ENCODE measurements at places on chromosomes 12 and 14.

- no peak for DNase-seq
Observed at GRCh38 chr14:72766296-72766695, 127.6 kb downstream of the DPF3 start.

DNA sequence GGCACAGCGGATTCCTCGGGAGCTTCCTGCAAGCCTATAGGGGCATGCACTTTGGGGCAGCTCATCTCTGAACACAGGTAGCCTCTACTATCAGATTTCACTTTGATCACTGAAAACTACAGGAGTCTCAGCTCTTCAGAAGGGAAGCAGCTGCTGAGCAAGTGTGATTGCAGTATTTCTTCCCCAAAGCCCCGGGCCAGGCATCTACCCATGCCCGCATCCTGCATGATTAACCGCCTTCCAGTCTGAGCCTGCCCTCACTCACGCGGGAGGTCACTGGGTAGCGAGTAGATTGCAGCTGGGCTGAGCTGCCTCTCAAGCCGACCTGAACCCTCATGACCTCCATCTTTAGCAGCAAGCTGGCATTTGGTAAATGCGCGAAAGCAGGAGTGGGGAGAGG, 334.7 kb downstream of the DPF3 start:
- no peak for DNase-seq

- DNase-seq: no peak
Observed at GRCh38 chr12:67942724-67943123, 46.5 kb upstream of the IFNG-AS1 start.

DNA sequence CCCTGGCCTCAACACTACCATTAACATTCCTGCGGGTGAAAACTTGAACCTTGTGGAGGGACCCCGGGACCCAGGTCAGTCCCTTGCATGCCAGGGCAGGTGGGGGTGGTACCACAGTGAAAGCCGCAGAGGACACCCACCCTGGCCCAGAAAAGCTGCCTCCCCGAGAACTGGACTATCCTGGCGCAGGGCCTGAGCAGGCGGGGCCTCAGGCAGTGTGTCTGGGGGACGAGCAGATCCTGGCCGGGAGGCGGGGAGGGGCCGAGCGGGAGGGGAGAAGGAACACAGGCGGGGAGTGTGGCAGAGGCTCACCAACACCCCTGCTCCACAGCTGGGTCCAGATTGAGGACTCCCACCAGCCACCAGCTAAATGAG, 10.0 kb downstream of the AHNAK2 start:
- DNase-seq: peak; percentile 69

- DNase-seq: no peak
Observed at GRCh38 chr12:3091038-3091319, 13.8 kb downstream of the TSPAN9 start.

DNA sequence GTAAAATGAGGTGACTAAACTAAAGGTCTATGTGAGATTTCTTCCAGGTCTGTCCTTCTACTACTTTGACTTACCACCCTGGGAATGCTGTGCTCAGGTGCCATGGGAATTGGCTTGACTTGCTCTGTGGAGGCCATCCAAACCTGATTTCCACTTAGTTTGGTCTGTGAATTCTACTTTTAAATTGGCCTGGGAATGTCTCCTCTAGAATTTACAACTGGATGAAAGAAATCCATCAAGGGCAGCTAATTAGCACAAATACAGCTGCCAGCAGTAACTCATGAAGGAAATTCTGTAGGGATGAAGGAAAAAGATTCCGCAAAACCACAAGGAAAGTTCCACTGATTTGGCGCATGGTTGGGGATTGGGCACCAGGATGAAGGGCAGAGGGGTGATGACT, 31.7 kb upstream of the FRMD6 start:
- DNase-seq: no peak

GRCh38 chr12:22366181-22366580, 31.7 kb upstream of the ST8SIA1 start:
- DNase-seq: no peak

- DNase-seq: no peak
Observed at GRCh38 chr14:22657861-22658260, 13.7 kb upstream of the OR6J1 start.

GRCh38 chr14:64577211-64577610, 27.4 kb downstream of the PPP1R36 start:
- DNase-seq: no peak

DNA sequence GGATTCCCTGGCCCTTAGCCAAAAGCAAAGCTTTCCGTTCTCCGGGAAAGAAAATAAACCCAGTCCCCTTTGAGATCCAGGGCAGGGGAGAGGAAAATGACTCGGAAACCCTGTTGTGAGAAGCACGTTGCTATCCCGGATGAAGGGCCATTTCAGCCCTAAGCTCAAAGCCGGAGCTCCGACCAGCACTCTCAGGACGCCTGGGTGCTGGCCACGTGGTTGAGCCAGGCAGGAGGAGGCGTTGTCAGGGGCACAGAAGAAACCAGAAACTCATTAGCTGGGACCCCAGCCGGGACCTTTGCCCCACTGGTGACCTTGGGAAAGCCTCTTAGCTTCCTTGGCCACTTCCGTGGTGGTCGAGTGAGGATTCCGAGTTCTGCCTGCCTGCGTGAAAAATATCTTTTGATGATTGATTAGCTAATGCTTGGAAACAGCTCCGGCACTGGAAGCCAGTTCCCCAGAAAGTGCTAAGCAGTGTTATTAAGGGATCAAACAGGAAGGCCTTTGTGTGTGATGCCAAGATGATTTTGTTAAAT, 57.6 kb upstream of the FZD10 start:
- DNase-seq: peak; percentile 56

DNA sequence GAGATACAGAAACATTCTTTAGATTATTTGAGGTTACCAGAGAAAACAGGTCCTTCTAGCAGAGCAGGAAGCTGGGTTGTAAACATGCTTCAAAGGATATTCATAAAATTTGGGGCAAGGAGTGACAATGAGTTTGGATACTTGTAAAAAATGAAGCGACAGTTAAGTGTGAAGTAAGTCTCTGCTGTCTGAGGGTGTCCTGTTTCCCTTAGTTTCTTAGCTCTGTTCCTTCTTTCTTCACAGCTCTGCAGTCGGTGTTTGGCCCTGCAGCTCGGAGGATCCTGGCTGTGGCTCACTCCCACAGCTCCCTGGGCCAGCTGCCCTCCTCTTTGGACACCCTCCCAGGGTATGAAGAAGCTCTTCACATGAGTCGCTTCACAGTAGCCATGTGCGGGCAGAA, 10.8 kb downstream of the TMEM52B start:
- DNase-seq: no peak

GRCh38 chr14:82850576-82850975, 1316.9 kb upstream of the SEL1L start:
- no peak for DNase-seq

DNA sequence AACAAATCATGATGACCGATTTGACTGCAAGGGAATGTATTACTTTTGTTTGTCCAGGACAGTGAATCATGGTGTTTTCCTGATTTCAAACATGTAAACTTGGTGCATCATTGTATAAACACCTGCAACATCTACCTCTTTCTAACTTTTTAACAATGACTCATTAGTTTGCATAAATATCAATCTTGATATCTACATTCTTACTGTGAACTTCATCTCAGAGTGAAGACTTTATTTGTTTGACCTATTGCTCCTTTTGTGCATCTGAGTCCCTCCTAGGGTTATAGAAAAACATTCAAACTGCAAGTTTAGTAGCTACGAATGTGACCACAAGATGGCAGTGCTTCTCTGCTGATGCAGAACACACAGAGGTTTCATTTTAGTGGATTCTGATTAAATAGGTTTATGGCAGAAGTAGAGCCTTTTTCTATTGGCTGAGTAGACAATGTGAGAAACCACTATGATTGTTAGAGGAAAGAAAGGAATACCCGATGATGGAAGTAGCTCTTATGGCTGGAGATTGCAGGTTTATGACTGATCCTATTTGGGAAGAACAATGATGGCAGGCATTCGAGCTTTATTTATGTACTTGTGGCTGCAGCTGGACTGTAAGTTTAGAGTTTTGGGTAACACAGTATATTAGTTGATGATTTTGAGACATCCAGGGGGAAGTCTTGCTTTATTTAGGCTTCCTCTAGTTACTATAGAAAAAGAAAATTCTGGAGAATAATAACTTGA, 244.2 kb upstream of the OR4E1 start:
- no peak for DNase-seq

- peak; percentile 87 for DNase-seq
Observed at GRCh38 chr12:57766464-57767304, at the start of gene CYP27B1. Gene CYP27B1, minus strand, starts transcription at chr12:57767078. Its CDS starts 37 bp downstream, at chr12:57767041.

- DNase-seq: no peak
Observed at GRCh38 chr12:25276199-25276937, 25.6 kb upstream of the KRAS start.

DNA sequence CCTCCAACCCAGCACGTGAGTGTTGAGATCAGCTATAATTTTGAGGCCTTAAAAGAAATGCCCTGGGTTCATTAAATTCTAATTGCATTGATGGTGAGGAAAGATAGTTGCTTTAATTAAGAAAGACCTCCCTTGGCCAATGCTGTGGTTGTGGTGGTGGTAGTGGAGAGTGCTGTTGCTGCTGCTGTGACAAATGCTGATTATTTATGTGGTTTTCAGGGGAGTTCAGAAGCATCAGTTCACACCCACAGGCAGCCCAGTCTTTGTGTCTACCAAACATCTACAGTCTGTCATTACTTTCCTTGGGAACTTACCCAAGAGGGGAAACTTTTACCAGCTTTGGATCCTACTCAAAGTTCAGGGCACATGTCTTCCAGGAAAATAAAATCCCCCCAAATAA, 178.4 kb upstream of the PARP11 start:
- DNase-seq: no peak

GRCh38 chr14:97390096-97390724, 593.0 kb downstream of the VRK1 start:
- no peak for DNase-seq

DNA sequence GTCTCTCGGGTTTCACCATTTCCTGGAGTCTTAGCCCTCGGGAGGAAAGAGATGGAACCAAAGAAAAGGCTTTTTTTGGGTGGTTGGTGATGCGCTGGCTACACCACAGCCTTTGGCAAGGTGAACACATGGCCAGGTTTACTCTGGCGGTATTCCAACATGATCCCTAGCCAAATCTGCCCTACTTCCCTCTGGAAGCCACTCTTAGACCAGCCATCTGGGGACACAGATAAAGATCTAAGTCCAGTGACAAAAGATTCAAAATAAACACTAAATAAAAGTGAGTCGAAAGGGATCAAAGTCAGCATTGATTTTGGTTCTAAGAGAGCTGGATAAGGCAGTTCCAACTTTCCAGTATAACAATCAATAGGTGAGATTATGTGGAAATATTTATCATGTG, 694.5 kb downstream of the VRK1 start:
- DNase-seq: no peak

DNA sequence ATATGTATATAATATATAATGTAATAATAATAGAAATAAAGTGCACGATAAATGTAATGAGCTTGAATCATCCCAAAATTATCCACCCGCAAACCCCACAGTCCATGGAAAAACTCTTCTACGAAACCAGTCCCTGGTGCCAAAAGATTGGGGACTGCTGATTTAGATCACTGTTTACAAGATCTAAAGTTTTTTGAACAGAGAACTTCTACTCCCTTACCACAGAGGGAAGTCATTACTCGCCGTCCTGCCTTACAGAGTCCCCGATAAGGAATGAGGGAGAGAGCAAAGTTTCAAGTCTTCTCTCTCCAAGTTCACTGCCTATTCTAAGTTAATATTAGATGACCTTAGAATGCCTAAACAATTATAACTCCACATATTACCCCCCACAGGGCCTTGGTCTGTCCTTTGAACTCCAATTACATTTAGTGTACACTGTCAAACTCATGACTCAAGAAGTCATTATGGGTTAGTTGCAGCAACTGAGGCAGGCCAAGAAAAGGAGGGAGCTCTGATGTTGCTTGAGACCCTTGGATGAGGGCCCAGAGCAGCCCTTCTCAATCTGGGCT, 21.8 kb upstream of the DHRS4 start:
- DNase-seq: no peak

DNA sequence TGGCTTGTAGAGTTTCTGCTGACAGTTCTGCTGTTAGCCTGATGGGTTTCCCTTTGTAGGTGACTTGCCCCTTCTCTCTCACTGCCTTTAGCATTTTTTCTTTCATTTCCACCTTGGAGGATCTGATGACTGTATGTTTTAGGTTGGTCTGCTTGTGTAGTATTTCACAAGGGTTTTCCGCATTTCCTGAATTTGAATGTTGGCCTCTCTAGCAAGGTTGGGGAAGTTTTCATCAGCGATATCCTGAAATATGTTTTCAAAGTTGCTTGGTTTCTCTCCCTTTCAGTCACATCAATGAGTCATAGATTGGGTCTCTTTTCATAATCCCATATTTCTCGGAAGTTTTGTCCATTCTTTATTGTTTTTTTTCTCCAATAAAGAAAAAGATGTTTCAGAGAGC, 11.4 kb downstream of the NOPCHAP1 start:
- DNase-seq: no peak

GRCh38 chr12:65565601-65566560, 258.4 kb upstream of the HMGA2 start:
- DNase-seq: no peak

DNA sequence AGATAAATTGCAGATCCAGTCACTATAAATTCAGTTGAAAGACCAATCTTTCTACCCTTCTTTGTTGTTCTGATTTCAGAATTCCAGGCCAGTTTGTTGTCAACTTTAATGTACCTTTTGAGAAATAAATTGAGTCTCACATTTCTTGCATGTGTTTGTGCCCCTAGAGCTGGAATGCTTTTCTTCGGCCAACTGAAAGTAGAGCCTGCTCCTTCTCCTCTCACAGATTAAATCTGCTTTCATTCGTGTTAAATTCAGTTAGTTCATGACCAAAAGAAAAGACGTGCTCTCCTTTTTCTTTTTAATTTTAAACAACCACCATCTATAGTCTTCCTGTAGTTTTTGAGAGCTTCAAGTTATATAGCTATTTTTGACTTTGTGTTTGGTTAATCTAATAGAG, 22.9 kb downstream of the SOCS2 start:
- no peak for DNase-seq

- no peak for DNase-seq
Observed at GRCh38 chr12:3288690-3289089, 202.3 kb upstream of the PRMT8 start.

- peak; percentile 87 for DNase-seq
Observed at GRCh38 chr12:33439587-33440011, at the start of gene SYT10. Gene SYT10, minus strand, starts transcription at chr12:33439819. Its CDS starts 297 bp downstream, at chr12:33439522.

DNA sequence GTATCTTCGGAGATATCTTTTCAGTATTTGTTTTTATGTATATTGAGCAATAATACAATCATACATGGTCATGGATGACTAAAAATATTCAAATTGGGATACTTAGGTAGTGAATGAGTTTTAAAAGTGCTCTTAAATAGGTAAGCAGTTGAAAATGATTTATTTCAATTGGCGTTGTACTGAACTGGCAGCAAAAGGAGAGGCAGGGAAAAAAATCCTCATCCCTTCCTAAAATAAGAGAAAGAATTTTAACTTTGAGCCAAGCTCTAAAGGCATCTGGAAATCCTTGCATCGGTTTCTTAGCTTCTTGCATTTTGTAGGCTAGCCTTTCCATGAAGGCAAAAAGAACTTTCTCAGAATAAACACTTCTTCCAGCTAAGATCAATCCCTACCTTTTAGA, 125.2 kb downstream of the MGST1 start:
- DNase-seq: no peak

GRCh38 chr14:94935706-94936300, 165.9 kb upstream of the GSC start:
- DNase-seq: no peak

- no peak for DNase-seq
Observed at GRCh38 chr14:33352821-33353220, 414.1 kb downstream of the NPAS3 start.
